Brain microvascular endothelial cell (primary cell): ENCODE measurements at places on chromosomes 3 and 15.

- DNase-seq: peak; percentile 31
These were observed 37.7 kb upstream of the LCTL start for GRCh38 chr15:66603301-66604179.

DNA sequence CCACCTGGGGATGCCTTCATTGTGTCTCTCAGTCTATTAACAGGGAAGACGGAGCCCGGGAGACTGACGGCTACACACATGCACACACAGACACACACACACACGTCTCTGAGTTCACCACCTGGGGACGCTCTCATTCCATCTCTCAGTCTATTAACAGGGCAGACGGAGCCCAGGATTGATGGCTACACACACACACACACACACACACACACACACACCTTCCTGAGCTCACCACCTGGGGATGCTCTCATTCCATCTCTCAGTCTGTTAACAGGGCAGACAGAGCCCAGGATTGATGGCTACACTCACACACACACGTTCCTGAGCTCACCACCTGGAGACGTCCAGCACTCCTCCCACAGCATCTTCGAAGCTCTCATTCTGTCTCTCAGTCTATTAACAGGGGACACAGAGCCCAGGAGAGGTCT is 143.9 kb downstream of the OR4M2 start:
- DNase-seq: no peak

DNA sequence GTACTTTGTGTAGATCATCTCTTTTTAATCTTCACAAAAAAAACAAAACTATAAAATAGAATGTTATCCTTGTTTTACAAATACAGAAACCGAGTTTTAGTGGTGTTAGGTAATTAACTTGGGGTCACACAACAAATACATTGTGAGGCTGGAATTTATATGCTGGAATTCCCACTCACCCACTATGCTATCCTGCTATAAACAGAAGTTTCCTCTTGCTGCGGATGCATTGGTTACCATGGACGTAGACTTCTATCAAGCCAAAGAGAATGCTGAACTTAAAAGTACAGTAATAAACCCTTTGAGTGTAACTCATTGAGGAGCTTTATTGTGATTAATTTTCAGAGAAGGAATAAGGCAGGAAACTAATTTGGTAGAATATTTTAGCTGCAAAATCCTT is 9.2 kb downstream of the SNAP23 start:
- DNase-seq: no peak

DNA sequence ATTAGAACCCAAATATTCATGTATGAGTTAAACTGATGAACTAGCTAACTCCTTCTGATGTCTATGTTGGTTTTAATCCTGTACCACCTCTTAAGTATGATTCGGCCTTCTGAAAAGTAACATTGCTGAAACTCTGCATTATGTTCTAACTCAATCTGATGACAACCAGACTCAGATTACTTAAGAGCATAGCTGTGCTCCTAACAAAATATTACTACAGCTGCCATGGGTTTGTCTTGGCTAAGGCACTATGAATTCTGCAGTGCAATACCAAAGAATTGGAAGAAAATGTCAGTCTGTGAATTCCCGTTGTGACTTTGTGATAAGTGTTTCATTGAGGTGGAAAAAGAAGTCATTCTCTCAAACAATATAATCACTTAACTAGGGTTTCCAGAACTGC is 224.4 kb downstream of the ZMAT3 start:
- peak; percentile 65 for DNase-seq

- no peak for DNase-seq
These were observed 16.2 kb upstream of the CCR9 start for GRCh38 chr3:45870099-45870498.

GRCh38 chr15:50164458-50164857 is 17.5 kb upstream of the SLC27A2 start:
- DNase-seq: no peak

GRCh38 chr3:189058071-189058470 is 113.7 kb upstream of the TPRG1 start:
- no peak for DNase-seq

- DNase-seq: no peak
These were observed 159.2 kb upstream of the SLCO3A1 start for GRCh38 chr15:91694131-91694830.

- no peak for DNase-seq
These were observed 5.5 kb downstream of the MEF2A start for GRCh38 chr15:99571299-99571698.

DNA sequence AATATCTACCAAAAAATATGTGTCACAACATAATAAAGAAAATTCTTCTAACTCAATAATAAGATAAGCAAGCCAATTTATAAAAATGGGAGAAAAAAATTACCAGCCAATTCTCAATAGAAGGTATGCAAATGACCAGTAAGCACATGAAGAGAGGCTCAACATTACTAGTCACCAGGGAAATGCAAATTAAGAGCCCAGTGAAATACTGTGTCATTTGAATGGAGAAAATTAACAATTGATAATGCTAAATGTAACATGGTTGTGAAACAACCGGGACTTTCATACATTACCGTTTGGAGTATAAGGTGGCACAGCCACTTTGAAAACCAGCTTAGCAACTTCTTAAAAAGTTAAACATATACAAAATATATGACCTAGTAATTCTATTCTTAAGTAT is 460.7 kb downstream of the IGSF11 start:
- no peak for DNase-seq

DNA sequence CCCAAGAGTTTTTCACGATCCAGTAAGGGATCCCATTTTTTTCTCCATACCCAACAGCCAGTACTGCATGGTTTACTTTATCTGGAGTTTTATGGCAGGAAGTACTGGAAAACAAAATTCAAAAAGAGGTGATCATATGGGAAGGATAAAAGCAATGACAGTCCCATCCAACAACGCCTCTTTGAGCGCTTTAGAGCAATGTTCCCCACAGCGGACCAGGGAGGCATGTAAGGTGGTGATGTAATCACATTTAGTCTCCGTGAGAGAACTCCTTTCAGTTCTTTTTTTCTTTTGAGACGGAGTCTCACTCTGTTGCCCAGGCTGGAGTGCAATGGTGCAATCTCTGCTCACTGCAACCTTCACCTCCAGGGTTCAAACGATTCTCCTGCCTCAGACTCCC is 21.8 kb downstream of the CTSH start:
- no peak for DNase-seq

DNA sequence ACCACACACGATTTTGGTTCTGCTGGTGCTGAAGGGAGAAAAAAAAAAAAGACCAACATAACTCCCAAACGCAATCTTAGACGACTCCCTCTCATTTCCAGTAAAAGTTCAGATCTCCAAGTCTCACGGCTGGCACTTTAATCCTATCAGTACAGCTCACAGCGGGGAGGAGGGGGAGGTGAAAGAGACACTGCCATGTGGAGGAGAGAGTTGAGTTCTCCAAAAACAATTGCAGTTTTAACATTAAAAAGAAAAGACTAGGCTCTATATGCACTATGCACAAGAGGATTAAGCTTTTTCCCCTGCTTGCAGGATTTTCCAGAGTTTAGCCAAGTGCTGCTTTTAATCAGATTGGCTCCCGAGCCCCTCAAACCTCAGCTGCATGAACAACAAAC is 16.8 kb downstream of the BMF start:
- DNase-seq: no peak

DNA sequence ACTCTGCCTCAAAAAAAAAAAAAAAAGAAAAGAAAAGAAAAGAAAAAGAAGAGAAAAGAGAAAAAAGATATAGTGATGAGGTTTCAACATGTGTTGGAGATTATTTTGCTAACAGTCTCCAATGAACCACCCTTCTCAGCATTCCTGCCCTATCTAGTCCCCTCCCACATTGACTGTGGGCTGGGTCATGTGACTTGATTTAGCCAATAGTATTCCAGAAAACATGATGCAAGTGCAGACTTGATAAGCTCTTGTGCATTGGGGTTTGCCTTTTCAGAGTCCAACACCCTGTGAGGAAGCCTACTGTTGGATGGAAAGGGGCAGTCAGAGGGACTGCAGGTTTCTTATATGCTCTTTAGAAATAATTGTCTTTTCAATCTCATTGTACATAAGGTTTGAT is 37.8 kb upstream of the MED12L start:
- DNase-seq: peak; percentile 18

DNA sequence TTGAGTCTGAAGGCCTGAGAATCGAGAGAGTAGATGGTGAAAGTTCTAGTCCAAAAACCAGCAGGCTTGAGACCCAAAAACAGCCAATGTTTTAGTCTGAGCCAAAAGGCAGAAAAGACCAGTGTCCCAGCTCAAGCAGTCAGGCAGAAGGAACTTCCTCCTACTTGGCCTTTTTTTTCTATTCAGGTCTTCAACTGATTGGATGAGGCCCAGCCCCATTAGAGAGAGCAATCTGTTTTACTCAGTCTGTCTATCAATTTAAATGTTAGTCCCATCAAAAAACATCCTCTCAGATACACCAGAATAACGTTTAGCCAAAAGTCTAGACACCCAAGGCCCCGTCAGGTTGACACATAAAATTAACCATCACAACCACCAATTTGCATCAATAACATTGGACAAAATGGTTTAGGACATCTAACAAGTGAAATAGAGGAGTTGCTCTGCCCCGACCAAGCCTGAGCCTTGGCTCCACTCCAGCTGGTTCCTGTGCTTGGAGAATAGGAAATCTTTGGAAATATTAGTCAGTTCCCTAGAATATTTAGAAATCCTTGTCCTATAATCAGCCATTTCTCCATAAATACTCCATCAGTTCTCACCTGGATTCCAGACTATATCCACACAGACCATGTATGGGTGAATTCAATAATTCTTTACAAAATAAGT is 51.4 kb upstream of the LIPC start:
- no peak for DNase-seq

DNA sequence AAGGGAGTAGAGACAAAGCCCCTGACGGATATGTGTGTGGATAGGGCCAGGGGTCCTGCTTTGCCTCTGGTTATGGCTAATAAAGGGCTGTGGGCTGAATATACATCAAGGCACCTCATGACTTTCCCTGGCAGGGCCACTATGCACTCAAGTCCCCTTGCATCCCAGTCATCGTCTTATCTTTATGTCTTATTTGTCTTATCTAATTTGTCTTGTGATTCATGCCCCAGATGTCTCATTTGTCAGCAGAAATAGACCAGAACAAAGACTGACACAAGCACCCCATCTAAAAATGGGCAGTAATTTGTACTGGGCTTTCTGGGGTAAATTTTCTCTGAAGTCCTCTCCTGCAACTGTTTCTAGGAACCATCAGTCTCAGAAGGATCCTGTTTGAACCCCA is 68.6 kb downstream of the ITGA11 start:
- peak; percentile 54 for DNase-seq

GRCh38 chr3:124147946-124148345 is 156.0 kb upstream of the ROPN1 start:
- DNase-seq: no peak

- peak; percentile 28 for DNase-seq
These were observed 49.4 kb upstream of the SPTSSB start for GRCh38 chr3:161420746-161421145.

DNA sequence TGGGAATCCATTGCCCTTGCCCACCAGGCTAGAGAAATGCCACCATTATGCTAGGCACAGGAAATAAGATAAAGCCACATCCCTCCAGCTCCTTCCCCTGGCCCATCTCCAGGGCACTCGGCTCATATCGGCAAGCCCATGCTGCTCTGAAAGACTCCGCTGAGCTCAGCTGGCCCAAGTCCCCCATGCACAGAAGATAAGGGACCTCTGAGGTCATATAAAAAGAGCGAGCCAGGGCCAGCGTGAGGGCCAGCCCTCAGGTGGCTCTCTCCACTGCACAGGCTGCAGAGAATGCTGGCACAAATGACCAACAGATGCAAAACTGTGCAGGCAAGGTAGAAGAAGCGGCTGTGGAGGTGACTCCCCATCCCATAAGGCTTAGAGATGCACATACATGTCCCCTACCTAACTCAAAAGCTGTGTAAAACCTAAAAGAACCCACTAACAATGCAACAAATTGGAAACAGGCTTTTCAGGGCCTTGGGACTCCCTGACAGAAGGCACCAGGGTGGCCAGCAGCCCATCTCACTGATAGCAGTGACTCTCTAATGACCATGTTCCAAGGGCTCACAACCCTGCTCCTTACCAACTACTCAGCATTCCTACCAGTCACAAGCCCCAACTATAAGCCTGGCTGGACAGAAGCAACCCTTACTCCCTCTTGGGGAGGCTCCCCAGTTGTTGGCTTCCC is 3.0 kb downstream of the RAB6B start:
- DNase-seq: no peak

DNA sequence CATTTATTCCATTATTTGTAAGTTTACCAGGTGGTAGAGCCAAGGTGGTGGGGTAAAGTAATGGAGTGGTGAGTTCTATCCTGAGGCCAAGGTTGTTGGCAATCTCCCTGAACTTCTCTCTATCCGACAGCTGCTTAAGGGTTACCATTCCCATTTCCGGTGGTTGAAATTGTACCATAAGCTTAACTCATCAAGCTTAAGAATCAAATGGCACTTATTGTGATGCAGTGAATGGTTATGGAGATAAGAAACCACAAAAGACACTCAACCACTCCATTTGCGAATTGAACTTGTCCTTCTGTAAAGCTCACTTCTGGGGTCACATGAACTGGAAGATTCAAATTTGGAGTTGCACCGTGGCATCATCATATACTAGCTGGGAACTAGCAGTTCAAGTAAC is 287.4 kb upstream of the SLCO3A1 start:
- DNase-seq: no peak

- DNase-seq: no peak
These were observed 75.7 kb upstream of the GBE1 start for GRCh38 chr3:81837071-81837593.

DNA sequence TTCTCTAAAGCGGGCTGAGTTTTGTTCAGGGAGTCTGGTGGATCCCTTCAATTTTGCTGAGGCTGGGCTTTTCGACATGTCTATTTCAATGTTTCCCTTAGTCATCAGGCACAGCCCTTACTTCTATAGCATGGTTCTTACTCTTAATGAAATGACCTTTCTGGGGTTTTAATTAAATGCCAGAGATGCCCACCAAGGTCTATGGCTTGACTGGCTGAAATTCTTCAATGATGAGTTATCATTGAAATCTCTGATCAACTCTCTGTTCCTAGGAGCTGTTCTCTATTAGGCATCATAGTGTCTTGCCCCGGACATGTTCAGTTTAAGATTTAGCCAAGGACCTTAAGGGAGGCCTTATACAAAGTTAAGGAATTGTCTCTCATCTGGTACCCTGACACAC is 33.4 kb upstream of the KBTBD12 start:
- no peak for DNase-seq

DNA sequence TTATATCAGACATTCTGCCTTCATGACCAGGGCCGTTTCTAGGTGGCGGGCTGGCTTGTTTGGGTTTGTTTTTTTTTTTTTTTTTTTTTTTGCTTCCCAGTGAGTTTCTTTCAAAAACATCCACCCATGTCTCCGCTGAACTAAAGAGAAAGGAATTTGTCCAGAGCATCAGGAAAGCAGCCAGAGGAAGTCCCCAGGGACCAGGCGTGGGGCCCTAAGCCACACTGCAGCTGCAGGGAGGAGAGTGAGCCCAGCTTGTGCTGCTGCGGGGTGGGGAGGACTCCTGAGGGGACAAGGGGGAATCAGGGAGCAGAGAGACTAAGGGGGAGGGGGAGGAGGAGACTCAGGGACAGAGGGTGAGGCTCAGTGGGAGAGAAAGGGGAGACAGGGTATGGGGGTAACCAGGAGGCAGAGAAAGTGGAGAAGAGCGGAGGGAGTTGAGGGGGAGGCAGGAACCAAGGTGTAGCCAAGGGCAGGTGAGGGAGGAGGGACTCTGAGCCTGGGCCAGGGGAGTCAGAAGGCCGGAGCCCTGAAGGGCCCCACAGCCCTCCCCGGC is 49.5 kb downstream of the CYP11A1 start:
- DNase-seq: peak; percentile 95

- DNase-seq: no peak
These were observed 9.4 kb downstream of the SENP2 start for GRCh38 chr3:185595526-185595925.
